ENCODE measurements at places on chromosomes 11 and 22. TPM values are rescaled to one million over a fixed set of nuclear protein-coding genes. Genes with fewer than 3 reads are reported as not detected.

Gene KMT2A
- 13.2 TPM for total RNA-seq

Gene SCGB2A2
- not detected for total RNA-seq

Gene ZNRF3
- total RNA-seq = 2.8 TPM

Gene TMEM225
- total RNA-seq = not detected

Gene TSKU
- 26.3 TPM for total RNA-seq

Gene RRP7A
- total RNA-seq = 29.3 TPM

Gene C11orf21
- total RNA-seq = 0.11 TPM

Gene ALDH3B1
- 5.8 TPM for total RNA-seq

Gene KCNA4
- total RNA-seq = 0.11 TPM

Gene CD3D
- 0.51 TPM for total RNA-seq

Gene OVOL1
- total RNA-seq = not detected

Gene FAM118A
- 10.1 TPM for total RNA-seq

Gene OR4B1
- total RNA-seq = not detected
